ENCODE measurements at places on chromosomes 5 and 9. TPM values are rescaled to one million over a fixed set of nuclear protein-coding genes. Genes with fewer than 3 reads are reported as not detected.

DNA sequence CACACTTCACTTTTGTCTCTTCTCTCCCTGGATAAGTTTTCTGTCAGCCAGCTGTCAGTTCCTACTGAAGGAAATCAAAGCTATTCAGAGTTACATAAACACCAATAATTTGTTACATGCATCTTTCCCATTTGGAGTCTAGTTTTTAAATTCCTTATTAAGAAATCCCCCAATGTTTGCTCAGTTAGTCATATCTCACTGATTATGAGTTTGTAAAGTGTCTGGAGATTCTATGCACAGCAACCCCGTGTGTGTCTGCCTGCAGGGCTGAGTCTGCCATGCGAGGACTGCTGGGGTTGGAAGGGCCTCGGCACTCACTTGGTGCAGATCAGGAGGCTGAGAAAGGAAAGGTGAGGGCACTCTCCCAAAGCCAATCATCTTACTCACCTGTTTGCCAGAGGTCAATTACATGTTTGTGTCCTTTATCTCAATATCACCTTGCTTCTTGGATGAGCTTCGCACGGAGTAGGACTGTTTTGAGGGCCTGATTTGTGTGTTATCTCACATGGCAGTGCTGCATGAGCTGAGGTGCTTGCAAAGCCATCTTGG lies 3.3 kb downstream of the ANKRD34B start:
- no peaks in the 10 kb centered on the region for H3K4me1 ChIP-seq
- no peak for DNase-seq
- no peaks in the 10 kb centered on the region for H3K36me3 ChIP-seq
- no peak overlapping the region for H3K4me3 ChIP-seq

The PCDHA11 gene
- not detected for total RNA-seq

GRCh38 chr5:2113348-2114131 lies 230.8 kb upstream of the IRX4 start:
- no peaks in the 10 kb centered on the region for H3K36me3 ChIP-seq
- no peak overlapping the region for H3K27ac ChIP-seq
- H3K4me1 ChIP-seq: no peaks in the 10 kb centered on the region
- H3K27me3 ChIP-seq: no peaks in the 10 kb centered on the region
- H3K4me3 ChIP-seq: no peak overlapping the region

The ANXA2R gene
- total RNA-seq: 10.0 TPM

- DNase-seq: no peak
- H3K27ac ChIP-seq: no peak overlapping the region
- H3K4me3 ChIP-seq: no peak overlapping the region
- H3K27me3 ChIP-seq: no peaks in the 10 kb centered on the region
- H3K36me3 ChIP-seq: peaks cover 12% of the 10 kb centered on the region
- no peaks in the 10 kb centered on the region for H3K4me1 ChIP-seq
These were observed 34.8 kb downstream of the FKBP15 start for GRCh38 chr9:113186137-113186755.

The ARL14EPL gene
- not detected for total RNA-seq

- peaks cover 57% of the 10 kb centered on the region for H3K4me1 ChIP-seq
- H3K36me3 ChIP-seq: peaks cover 11% of the 10 kb centered on the region
- H3K27ac ChIP-seq: no peak overlapping the region
- no peak for DNase-seq
- peak overlapping the region; percentile 44 for H3K4me3 ChIP-seq
- H3K27me3 ChIP-seq: no peaks in the 10 kb centered on the region
These were observed 2.6 kb downstream of the TEX10 start for GRCh38 chr9:100350188-100350587.

The ZDHHC11 gene
- 28.3 TPM for total RNA-seq

- no peaks in the 10 kb centered on the region for H3K36me3 ChIP-seq
- H3K27me3 ChIP-seq: peaks cover 89% of the 10 kb centered on the region
- no peak within 1 kb of the TSS for H3K27ac ChIP-seq
- H3K4me1 ChIP-seq: peaks cover 7% of the 10 kb centered on the region
These were observed at the start of gene SYK for GRCh38 chr9:90801241-90801972. TSS of gene SYK (plus strand) at chr9:90801819. CDS start at chr9:90843899, 42,080 bp downstream.

DNA sequence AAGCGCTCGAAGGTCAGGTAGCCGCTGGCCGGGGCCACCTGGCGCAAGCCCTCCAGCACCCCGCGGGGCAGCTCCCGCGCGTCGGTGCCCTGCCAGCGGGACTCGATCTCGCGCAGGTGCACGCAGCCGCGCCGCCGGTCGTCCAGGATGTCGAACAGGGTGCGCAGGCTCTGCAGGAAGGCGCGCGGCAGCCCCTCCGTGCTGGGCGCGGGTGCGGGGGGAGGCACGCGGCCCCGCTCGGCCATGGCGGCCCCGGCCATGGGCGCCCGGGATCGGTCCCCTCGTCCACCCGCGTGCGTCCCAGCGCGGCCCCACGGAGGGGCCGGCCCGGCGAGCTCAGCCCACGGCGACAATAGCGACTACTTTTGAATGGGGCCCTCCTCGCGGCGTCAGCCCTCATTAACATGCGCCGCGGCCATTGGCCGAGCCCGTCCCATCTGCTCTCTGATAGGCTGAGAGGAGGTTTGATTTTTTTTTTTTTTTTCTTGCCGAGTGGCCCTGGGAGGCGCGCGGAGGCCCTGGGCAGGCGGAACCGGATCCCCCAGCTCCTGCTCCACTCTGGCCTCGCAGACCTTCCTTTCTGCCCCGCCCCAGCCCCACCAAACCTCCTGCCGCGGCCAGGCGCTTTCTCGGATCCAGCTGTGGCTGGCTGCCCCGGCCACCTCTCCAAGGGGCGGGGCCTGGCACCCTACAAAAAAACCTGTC lies at the start of gene SAPCD2:
TSS of gene SAPCD2 (minus strand) at position 357 of the 705 bp plus-strand sequence. CDS start at position 260, 97 bp downstream.
- DNase-seq: peak; percentile 89
- H3K27me3 ChIP-seq: no peaks in the 10 kb centered on the region
- no peaks in the 10 kb centered on the region for H3K36me3 ChIP-seq
- H3K4me1 ChIP-seq: peaks cover 23% of the 10 kb centered on the region
- H3K27ac ChIP-seq: peak within 1 kb of the TSS; percentile 75

GRCh38 chr9:9004810-9005209 lies 1205.2 kb upstream of the DMAC1 start:
- H3K27ac ChIP-seq: no peak overlapping the region
- no peaks in the 10 kb centered on the region for H3K27me3 ChIP-seq
- DNase-seq: no peak
- H3K36me3 ChIP-seq: no peaks in the 10 kb centered on the region

The IFNA8 gene
- not detected for total RNA-seq
